ENCODE measurements at places on chromosomes 11 and 22.

DNA sequence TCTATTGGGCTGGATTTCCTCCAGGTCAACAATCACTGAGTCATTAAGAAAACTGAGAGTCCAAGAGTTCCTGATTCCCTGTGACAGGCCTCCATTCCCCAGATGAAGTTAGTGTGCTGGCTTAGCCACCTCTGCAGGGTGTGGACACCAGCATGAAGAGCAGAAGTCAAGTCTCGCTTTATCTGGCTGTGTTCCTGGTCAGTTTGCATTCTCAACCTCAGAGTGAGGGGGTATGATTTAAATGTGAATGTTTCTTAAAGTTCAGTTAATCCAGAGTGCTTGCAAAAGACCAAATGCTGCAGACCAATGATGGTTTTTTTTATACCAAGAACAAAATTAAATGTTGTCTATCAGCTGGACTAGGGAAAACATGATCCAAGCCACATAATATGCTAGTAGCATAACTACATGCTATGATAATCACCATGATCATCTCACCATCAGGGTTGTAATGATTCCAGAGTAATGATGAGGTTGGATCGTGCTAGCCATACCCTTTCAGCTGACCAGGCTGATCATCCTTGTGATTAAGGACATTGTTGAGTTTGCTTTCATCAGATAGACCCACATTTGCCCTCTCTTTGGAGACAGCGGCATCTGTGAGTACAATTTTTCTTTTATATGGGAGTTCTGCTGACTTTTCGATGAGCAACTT, 145.8 kb upstream of the ARHGAP20 start:
- no peak for DNase-seq

- no peak for DNase-seq
These were observed 26.5 kb upstream of the KRTAP5-7 start for GRCh38 chr11:71500601-71501021.

DNA sequence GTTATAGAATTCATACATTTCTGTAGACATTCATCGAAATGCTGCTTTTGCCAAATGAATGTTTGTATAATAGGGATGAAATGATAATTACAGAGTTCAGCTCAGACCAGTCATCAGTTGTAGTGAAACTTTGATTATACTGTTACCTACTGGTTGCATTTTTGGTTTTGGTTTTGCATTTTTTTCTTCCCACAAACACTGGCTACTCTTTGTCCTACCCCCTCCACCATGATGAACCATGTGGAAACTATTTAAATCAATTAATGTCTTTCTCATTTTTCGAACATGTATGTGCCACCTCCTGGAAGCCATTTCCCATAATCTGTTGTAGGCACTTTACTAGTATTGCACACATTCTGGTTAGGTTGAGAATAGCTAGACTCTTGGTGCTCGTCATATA, 75.3 kb upstream of the MTNR1B start:
- DNase-seq, result no peak

GRCh38 chr11:118184784-118185579, 8.5 kb upstream of the SCN2B start:
- DNase-seq, result no peak

DNA sequence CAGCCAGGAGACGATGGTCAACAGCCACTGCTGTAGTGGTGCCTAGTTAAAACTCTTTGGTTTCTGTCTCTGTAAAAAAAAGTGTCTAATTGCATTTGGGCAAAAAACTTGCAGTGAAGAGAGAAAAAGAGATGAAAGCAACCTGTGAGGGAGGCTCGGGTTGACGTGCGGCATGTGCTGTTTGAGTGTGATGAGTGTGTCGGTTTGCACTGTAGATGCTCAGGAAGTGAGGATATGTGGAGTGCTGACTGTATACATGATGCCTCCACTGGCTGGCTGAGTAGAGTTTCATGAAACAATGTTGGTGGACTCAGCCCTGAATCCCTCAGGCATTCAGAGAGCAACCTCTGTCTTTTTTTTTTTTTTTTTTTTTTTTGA, 4.3 kb upstream of the DGCR6L start:
- no peak for DNase-seq

GRCh38 chr11:107719557-107720302, 7.9 kb upstream of the SLN start:
- DNase-seq, result no peak

- DNase-seq, result no peak
These were observed 3.4 kb upstream of the OR6Q1 start for GRCh38 chr11:58027341-58027740.

DNA sequence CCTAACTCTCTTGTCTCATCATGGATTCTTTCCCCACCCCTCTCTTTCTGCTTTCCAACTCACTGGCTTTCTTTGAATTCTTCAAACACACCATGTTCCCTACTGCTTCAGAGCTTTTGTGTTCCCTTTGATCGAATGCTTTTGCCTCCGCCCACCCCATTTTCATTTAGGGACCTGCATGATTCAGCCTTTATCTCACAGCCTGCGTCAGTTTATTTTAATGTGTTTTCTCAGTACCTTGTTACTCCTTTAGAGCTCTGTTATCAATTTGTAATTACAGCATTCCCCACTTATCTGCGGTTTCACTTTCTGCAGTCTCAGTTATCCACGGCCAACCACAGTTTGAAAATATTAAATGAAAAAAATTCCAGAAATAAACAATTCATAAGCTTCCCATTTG, 451.3 kb downstream of the METTL15 start:
- DNase-seq, result no peak

DNA sequence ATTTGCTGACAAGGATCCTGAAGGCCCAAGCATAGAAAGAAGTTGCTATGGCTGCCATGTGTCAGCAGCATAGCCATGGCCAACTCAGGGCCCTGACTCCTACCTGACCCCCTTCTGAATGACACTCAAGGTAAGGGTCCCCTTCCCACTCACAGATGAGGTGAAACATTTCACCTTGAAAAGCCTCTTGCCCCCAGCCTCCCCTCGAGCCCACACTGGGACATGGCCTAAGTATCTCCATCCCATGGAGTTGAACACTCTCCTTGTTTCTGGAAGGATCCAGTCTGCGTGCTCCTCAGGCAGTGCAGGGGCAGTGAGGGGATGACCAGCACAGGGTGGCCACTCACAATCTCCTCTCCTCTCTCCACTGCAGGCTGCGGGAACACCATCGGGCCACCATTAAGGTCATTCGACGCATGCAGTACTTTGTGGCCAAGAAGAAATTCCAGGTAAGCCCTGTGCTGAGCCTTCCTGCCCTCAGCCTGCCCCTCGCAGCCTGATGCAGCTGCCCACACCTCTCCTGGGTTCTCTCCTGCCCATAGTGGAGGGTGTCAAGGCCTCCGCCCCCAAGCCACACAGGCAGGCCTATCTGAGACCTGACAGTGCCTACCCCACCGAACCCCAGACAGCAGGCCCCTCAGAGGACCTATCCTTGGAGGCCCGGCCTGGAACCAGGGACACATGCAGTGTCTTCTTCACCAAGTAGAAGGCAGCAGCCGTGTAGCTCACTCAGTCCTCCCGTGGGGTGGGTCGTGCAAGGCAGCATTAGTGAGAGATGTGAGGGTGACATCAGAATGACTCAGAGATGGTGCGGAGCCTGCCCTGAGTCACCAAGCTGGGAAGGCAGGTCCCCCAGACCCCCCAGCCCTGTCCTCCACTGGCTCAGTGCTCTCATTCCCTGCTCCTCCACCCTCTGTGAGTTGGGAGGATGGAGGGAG, 68.9 kb upstream of the KCNQ1OT1 start:
- no peak for DNase-seq

DNA sequence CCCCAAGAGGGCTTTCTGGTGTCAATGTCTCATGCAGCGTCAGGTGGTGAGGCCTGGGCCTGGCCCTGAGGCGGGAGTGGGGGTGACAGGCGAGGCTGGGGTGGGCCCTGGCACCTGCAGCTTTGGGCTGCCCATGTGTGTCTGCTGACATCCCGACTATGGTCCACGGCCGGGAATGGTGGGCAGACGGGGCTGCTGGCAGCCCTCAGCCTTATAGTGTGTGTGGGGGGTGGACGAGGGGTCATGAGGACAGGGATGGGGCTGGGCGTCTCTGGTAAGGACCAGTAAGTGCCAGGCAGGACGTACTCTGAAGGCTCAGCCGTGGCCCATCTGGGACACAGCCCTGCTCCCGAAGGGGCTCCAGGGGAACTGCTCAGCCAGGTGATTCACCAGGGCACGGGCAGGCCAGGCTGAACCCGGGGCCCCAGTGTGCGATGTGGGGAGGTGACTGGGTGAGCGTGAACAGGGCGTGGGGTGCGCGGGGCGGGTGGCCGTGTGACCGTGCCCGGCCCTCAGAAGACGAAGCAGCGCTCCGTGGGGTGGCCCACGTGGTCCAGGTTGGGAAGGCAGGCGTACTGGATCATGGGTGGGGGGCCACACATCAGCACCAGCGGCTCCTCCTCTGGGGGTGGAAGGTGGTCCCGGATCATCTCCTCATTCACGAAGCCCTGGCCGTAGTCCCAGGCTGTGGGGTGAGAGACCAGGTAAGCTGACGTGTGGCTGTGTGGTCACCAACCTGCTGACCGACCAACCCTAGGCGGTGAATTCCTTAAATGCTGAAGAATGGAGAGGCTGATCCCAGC, 4.8 kb upstream of the POLDIP3 start:
- no peak for DNase-seq
